Activated naive CD8-positive, alpha-beta T cell treated with anti-CD3 and anti-CD28 coated beads, Interleukin-2, amount 50 U/mL, for 24 hours (primary cell): ENCODE measurements at places on chromosomes 13 and 19.
A peak's percentile ranks its signal among the peaks of the same experiment; 100 is the strongest.

DNA sequence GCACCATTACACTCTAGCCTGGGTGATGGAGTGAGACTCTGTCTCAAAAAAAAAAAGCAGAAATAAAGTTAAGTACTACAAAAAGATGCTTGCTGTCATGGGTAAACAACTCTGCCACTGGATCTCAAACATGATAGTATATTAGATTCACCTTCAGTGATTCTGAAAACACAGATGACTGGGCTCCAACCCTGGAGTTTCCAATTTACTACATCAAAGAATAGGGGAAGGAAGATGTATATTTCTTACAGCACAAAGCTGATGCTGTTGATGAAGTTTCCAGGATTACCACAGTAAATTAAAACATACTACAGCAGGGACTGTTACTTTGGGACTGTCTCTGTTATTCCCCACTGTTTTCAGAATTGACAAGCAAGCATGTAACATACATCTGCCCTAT, 5.2 kb downstream of the ZNF561 start:
- DNase-seq = no peak

GRCh38 chr19:5228932-5229777, 111.5 kb downstream of the PTPRS start:
- DNase-seq = no peak

DNA sequence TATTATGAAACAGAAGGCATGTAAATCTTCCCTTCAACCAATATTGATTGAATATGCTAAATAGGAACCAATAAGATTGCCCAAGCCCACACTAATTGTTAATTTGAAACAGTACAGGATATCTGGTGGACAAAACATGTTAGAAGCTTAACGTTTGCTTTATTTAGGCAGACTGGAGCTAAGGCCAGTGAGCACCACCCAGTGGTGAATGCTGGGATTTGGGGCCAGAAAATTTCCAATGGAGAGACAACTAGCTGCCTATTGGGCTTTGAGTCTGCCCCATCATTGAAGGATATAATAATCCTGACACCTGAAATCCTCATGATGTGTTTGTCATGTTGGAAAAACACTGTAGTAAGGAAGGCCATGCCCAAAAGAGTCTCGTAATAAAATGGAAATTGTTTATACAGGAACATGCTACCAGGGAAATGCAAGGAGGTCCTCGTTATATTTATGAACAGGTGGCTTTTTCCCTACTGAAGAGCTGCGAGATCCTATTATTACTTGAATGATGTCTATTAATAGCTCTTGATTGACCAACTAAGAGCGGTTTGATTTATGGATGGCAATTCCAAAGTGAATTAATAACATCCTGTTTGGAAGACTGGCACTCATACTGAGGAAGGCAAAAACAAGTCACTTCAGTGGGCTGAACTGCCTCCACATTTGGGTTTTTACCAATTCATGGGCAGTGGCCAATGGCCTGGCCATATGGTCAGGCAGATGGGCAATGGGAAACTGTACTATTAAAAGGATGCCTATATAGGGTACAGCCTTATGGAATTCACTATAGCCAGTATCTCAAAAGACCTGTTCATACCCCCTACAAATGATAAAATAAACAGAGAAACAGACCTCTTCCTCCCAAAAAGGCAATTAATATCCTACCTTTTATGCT, 8.7 kb downstream of the SIGLECL1 start:
- DNase-seq = peak; percentile 34

DNA sequence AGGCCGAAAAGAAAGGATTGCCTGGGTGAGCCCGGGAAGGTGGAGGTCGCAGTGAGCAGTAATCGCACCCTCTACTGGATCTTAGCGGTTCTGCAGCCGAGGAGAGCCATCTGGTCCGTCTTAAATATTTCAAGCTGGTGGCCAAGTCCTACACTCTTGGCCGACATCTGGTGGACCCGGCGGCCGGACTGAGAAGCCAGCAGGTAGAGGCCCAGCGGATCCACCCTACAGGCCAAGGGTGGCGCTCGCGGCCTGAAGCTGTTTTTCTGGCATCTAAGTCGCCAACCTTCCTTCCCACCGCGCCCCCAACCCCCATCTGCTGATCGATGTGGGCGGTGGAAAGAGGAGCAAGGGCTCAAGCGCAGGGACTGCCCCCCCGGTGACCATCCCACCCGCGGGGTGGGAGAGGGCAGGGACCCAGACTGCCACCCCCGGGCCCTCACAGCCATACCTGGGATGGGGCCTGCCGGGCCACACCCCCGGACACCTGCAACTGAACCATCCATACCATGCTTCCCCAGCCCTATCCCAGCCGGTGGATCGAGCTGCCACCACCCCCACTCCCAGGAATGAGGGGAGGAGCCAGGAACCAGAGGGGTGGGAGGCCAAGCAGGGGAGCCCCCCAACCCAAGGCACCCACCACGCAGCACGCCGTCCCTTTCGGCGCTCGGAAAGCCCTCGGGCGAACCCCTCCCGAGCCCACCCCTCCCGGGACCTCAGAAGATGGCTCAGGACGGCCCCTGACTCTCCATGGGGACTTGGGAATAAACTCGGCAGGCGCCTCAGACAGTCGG, 46.3 kb upstream of the ZNF730 start:
- DNase-seq = peak; percentile 10

GRCh38 chr13:42977219-42977659, 14.8 kb downstream of the EPSTI1 start:
- DNase-seq = no peak

GRCh38 chr19:29665826-29666577, 741 bp downstream of the PLEKHF1 start:
- DNase-seq = no peak

DNA sequence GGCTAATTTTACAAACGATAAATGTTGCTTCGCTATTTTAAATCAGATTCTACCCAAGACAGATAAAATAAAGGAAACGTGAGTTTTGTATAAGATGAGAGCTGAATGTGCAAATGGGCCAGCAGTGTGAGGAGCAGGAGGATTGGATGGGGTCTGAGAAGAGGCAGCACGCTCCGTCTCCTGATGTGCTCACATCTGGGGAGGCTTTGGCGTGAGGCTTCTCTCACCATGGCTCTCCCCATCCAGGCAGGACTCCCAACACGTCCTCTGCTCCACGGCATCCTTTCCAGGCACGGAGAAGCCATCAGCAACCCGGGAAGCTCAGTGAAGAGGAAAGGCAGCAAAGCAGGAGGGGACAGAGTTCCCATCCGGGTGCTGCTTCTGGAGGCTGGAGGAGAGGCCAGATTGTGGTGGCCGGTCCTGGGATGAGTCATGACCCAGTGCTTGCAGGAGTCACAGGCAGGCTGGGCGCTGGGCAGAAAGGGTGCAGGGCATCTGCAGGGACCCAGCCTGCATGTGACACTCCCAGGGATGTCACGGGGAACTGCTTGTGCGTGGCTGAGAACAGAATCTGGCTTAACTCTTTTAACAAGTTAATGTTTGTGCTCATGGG, 47.5 kb downstream of the ZNF536 start:
- no peak for DNase-seq

DNA sequence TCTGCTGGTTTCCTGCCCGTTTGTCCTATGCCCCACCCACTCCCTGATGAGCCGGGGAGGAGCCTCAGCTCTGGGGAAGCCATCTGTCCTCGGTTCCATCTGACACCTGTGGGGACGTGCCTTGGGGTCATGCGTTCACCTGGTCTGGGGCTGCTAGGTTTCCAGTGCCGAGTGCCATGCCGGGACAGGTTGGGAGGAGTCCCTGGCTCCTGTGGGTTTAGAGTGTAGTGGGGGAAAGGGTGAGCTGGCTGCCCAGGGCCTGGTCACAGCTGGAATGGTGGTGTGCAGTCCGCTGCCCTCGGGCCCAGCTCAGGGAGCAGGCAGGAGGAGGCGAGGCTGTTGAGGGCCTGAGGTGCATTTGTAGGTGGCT, 2.5 kb downstream of the KDM4B start:
- DNase-seq = peak; percentile 30

DNA sequence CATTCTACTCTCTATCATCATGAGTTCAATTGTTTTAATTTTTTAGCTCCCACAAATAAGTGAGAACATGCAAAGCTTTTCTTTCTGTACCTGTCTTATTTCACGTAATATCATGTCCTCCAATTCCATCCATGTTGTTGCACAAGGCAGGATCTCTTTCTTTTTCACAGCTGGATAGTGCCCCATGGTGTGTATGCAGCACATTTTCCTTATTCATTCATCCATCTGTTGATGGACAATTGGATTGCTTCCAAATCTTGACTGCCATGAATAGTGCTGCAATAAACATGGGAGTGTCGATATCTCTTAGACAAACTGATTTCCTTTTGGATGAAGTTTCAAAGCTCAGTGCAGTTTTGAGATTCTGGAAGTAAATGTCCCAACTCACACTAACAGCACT, 326.9 kb downstream of the FGF9 start:
- DNase-seq = no peak
